ENCODE measurements at places on chromosomes 6 and 20. TPM values are rescaled to one million over a fixed set of nuclear protein-coding genes. Genes with fewer than 3 reads are reported as not detected.

- DNase-seq: no peak
Observed at GRCh38 chr6:16206595-16207037, 31.8 kb upstream of the GMPR start.

DNA sequence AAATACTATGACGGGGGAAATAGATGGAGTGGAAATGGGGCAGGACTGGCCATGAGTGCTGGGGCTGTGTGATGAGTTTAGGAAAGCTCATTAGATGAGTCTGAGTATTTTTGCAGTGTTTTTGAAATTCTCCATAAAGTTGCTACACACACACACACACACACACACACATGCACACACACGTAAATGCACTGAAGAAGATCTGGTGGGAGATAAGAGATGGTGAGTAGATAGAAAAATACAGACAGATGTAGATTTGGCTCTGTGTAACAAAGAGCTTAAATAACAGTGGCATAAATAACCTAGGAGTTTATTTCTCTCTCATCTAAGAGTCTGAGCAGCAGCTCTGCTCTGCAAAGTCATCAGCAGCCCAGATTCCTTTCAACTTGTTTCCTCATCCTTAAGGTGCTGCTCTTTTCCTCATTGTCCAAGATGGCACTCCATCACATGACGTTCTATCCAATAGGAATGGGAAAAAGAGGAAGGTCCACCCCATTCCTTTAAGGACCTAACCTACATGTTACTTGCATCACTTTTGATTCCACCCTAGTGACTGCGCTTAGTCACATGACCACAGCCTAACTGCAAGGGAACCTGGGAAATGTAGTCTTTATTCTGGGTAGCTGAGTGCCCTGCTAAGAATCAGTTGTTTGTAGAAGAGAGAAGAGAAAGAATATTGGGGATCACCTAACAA, 76.4 kb downstream of the EYA2 start:
- DNase-seq: no peak

- DNase-seq: no peak
Observed at GRCh38 chr6:155372256-155372655, 58.0 kb upstream of the TFB1M start.

- DNase-seq: no peak
Observed at GRCh38 chr6:145895802-145896201, 68.4 kb downstream of the SHPRH start.

GRCh38 chr20:50551288-50551687, 41.1 kb downstream of the PTPN1 start:
- DNase-seq: no peak

DNA sequence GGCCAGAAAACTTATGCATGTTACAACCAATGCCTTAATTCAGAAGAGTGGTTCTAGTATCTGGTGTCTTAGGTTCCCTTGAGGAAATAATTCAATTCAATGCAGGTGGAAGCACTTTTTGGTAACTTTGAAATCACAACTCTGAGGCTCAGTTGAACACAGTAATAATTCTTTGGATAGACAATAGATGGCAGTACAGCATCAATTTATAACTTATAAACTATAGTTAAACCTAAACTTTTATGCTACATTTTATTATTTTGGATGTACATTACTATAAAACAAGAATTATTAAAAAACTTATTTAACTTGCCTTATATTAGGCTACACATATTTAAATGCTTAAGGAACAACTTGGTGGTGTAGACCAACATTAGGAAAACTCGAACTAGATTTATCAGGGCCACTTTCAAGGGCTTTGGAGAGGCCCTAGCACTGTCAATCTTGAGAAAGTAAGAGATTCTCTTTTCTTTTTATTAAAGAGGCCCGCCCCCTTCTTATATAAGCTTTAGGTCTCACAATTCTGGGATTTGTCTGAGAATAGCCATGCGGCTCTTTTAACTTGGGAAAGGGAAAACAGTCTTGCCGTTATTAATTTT, 85.9 kb downstream of the CRYBG1 start:
- no peak for DNase-seq

- DNase-seq: no peak
Observed at GRCh38 chr6:70680396-70680795, 12.7 kb downstream of the SMAP1 start.

GRCh38 chr20:13817342-13817741, 32.5 kb downstream of the NDUFAF5 start:
- DNase-seq: no peak

- no peak for DNase-seq
Observed at GRCh38 chr6:22892452-22892851, 323.1 kb downstream of the HDGFL1 start.

DNA sequence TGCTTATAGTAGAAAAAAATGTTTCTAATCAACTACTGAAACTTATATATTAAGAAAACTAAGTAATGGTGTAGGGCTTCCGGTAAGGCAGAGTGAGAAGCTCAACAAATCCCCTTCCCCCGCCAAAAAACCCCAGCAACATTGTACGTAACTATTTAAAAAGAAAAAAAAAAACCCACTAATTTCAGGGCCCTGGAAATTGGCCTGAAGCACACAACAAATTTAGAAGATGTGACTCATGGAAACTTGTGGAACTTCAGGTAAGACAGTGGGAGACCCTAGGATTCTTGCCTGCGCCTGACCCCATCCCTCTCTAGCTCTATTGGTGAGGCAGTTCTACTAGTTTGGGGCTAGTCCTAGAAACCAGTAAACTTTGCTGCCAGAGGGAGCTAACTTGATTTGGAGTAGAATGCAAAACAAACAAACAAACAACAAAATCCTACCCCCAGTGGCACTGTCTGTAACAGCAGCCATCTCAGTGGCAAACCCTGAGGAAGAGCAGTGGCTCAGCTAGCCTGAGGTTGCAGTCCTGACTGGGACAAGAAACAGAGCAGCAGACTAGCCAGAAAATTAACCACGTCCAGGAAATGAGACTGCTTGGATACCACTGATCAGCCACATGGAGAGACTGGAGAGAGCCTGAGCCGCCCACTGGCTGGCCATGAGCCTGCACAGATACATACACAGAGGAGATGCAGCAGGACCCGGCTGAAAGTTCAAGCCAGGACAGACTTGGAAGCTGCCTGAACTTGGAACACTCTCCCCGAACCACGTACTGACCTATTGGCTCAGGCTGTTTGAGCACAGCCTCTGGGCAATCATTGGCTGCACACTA, 135.1 kb downstream of the TBXT start:
- no peak for DNase-seq

Gene LRRC73
- total RNA-seq: 0.53 TPM

Gene COL9A3
- 0.56 TPM for total RNA-seq

Gene CD40
- total RNA-seq: 5.9 TPM

Gene TPBG
- 0.89 TPM for total RNA-seq

Gene CDSN
- not detected for total RNA-seq

Gene DAAM2
- total RNA-seq: not detected

All from T-cell (primary cell).